HS-5 (cell line): ENCODE measurements at places on chromosomes 4 and X.
A peak's percentile ranks its signal among the peaks of the same experiment; 100 is the strongest.

DNA sequence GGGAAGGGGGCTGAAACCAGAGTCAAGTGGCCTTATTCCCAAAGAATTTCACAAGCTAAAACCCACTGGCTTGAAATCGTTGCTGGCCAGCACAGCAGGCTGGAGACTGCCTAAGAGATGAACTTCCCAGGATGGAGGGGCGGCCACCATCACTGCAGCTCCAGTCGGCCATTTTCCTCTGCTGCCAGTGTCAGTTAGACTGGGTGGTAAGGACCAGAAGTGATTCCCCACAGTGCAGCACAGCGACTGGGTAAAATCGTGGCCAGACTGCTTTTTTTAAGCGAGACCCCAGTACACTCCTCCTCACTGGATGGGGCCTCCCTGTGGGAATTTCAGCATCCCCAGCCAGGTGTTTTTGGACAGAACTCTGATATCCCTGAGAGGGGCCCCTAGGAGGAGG, 428.0 kb downstream of the SPIN4 start:
- DNase-seq, result no peak

DNA sequence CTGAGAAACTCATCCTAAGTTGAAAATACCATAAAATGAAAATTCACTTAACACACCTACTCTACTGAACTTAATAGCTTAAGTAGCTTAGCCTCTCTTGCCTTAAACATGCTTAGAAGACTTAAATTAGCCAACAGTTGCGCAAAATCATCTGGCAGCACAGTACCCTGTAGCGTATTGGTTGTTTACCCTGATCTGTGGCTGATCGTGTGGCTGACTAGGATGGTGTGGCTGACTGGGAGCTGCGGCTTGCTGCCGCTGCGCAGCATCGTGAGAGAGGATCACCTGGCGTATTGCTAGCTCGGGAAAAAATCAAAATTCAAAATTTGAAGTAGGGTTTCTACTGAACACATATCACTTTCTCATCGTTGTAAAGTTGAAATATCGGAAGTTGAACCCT, 6.3 kb downstream of the RUFY3 start:
- DNase-seq, result no peak

DNA sequence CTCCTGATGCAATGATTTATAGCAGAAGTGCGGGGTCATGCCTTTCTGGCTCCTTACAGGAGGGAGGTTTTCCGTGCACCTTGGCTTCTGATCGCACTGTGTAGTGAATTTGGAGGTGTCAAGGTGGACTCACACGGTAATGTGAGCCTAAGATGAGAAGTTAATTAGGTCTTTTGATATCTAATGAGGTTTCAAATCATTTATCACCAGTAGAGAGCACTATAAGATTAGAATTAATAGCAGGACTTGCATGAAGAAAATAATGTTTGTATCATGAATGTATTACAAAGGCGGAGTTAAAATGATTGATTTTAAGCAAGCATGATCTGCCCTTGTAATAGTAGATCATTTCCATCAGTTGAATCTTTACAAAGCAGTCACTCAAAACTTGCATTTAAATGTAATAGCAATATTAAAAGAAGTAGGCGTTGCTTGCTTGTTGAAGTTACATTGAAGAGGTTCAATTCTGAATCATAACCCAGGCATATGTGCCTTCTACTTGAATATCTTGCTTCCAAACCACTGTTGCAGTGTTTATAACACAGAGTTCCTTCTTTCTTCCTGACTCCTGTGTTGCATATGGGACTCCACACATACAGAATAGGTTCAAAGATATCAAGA, 152.1 kb downstream of the FMR1NB start:
- no peak for DNase-seq

DNA sequence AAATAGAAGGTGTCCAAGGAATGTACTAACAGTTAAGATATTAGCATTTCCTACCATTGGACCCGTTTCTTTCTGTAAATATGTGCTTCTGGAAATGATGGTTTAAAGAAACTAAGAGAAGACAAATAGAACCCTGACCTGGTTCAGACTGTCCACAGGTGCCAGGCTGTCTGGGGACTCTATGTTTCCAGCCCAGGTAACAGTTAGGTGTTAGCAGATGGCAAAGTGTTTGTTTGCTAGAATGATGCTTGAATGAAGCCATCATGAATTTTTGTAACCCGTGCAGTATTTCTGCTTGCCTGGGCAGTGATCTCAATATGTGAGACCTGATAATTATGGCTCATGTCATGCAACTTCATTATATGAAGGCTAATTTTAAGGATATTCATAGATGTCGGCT, 87.5 kb downstream of the LRRC66 start:
- no peak for DNase-seq

DNA sequence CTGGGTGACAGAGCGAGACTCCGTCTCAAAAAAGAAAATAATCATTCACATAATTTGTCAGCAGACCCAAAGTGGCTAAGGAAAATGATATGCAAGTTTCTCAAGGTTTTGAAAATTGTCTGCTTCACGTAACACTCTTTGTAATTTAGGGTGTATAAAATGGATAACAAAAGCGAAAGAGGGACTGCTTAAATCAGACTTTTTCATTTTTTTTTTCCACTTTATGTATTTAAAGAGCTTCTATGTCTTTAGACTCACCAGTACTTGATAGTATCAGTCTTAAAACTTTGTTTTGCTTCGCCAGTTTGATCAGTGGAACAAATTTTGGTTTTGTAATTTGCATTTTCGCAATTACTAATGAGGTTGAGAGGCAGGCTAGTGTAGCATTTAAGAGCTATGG, 34.6 kb downstream of the USP9X start:
- DNase-seq, result no peak

GRCh38 chrX:69362856-69363255, 141.3 kb upstream of the NALF2 start:
- peak; percentile 45 for DNase-seq

DNA sequence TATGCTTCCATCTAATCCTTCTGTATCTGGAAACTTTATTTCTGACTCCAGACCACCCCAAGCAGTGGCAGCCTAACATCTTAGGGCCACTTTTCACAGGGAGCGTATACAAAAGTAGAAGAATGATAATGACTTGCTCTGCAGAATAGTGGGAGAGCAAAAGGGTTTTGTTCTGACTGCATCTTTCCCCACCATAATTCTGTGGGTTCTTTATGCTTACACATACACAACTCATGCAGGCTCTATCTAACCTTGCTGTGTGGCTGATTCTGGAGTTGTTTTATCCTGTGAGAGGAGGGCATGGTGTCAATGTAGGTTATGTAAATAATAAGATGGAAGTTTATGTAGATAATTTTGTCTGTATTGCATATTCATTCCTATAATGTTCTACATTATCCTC, 42.4 kb upstream of the NDNF start:
- DNase-seq, result no peak

DNA sequence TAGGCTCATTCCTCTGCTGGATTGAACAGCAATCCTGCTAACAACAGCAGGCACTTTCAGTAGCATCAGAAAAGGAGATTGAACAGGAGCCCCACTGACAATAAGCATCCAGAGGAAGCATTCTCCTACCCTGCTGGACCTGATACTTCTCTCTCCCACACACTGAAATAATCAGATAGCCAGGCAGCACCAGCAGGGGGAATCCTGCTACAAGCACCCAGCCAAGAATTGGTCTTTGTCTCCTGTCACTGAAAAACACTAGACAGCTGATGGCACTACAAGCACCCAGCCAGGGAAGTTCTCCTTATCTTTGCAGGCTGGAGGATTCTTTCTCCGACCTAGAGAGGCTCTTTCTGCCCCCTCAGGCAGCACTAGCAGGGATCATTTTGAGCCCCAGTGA, 444.3 kb upstream of the GRIA3 start:
- DNase-seq, result no peak

GRCh38 chrX:41563876-41564275, 116.7 kb downstream of the NYX start:
- no peak for DNase-seq

GRCh38 chr4:188949596-188949995, 810.4 kb downstream of the TRIML1 start:
- DNase-seq, result no peak

DNA sequence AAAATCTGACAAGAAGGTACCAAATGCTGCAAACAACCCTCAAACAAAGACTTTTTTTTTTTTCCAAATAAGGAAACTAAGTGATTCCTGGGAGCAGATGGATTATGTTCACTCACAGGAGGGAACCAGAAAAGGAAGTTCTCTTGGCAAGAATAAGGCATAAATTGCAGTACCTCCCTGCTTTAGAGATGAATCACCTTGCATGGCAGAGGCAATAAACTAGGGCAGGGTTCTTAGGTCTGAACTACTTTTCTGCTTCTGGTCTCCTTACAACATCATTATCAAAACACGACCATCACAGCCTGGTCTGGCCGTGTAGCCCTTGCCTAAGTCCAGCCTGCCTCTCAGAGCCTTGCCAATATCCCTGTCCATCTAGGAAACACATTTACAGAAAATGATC, 6.3 kb downstream of the TMEM31 start:
- DNase-seq, result peak; percentile 44

- no peak for DNase-seq
Measured at GRCh38 chr4:158350161-158350560, 139.9 kb downstream of the TMEM144 start.

GRCh38 chr4:20505927-20506326, 194.3 kb upstream of the PACRGL start:
- no peak for DNase-seq

- DNase-seq, result no peak
Measured at GRCh38 chrX:136387951-136388502, 87.3 kb downstream of the ADGRG4 start.

DNA sequence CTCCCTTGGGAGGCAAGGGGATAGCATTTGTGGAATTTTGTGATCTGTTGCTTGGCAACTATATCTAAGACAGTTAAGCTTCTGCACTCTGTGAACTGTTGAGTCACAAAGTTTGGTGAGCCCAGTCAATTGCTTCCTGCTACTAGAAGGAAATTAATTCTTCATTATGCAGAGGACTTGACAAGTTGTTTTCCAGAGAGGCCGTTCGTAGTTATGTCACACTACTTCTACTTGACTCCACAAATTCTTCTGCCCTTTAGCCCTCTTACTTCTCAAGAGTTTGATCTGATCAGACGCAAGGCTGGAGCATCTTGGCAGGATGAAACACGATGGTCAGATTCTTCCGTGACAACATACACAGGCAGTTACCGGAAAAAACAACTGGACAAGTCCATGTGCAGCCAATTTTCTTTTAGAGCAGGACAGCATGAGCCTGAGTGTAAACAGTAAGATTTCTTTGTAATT, at the start of gene C4orf51:
Gene C4orf51 (plus strand): TSS at position 156 of the 465 bp plus-strand sequence. CDS start 58 bp downstream, at position 214.
- peak; percentile 2 for DNase-seq

GRCh38 chr4:788636-789297, 37.2 kb downstream of the CPLX1 start:
- no peak for DNase-seq

- no peak for DNase-seq
Measured at GRCh38 chr4:127870688-127871087, 10.0 kb upstream of the PLK4 start.
